ENCODE measurements at places on chromosomes 4 and X. TPM values are rescaled to one million over a fixed set of nuclear protein-coding genes. Genes with fewer than 3 reads are reported as not detected.
A peak's percentile ranks its signal among the peaks of the same experiment; 100 is the strongest.

MAGEC3 gene
- not detected for polyA plus RNA-seq

TRIM61 gene
- 2.2 TPM for polyA plus RNA-seq

GRCh38 chr4:14867847-14868246, 134.4 kb upstream of the CPEB2 start:
- DNase-seq = no peak

VSIG4 gene
- not detected for polyA plus RNA-seq

- DNase-seq = no peak
Measured at GRCh38 chrX:68721991-68722860, 74.8 kb downstream of the STARD8 start.

- DNase-seq = no peak
Measured at GRCh38 chr4:64784125-64784524, 374.9 kb upstream of the TECRL start.

FTSJ1 gene
- 26.3 TPM for polyA plus RNA-seq

DNA sequence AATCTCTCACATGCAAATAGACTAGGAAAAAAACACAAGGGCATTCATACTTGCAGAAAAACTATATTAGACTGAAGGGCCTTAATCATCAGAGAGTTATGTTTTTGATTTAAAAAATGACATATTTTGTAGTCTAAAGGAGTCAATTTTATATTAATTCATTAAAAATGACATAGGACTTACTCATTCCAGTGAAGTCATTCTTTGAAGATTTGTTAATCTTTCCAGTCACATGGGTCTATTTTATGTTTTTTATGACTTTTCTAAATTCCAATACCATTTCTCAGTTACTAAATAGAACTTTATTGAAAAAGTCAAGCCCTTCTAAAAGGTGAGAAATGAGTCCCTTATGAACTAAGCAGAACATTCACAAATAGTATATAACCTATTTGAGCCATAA, 743.8 kb upstream of the INTU start:
- DNase-seq = no peak

NXF3 gene
- not detected for polyA plus RNA-seq

DNA sequence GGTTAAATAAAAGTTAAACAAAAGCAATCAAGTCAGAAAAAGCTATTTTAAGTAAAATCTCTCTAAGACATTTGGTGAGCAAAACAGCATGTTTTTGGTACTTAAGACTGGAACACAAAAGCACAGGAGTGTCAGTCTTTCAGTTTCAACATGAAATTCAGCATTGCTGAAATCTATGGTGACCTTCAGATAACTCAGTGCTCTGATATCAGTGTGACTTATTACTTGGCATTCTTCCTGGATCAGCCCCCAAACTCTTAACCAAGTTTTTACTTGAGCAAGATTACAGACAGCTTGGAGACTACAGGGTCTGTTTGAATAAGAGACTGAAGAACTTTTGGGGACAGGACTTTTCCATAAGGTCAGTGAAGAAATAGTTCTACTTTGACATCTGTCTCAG, 437.2 kb downstream of the RAPGEF2 start:
- no peak for DNase-seq

- no peak for DNase-seq
Measured at GRCh38 chr4:69069085-69069484, 27.2 kb upstream of the UGT2B7 start.

GRCh38 chr4:110119337-110119736, 79.1 kb downstream of the ELOVL6 start:
- no peak for DNase-seq

DNA sequence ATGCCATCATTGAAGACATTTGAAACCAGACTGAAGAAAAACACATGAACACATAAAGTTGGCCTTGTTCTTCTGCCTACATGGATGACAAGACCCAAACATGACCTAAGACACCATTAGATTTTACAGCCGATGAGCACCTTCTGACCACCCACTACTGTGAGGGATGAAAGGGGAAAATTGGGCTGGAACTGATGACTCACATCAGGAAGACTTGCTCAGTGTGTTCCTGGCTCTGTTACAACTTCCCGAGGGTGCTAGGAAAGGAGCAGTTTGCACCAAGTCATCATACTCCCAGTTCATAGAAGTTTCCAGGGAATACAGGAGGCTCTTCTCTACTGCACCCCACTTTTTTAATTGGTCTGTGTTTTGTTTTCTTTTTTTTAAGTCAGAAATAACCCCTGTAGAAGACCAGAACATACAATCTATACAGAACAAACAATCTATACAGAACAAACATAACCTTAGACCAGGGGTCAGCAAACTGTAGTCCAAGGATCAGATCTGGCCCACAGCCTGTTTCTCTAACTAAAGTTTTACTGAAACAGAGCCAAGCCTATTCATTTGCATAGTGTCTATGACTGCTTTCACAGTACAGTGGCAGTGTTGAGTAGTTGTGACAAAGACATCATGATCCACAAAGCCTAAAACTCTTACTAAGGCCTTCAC, 25.3 kb downstream of the BTC start:
- DNase-seq = no peak

DNA sequence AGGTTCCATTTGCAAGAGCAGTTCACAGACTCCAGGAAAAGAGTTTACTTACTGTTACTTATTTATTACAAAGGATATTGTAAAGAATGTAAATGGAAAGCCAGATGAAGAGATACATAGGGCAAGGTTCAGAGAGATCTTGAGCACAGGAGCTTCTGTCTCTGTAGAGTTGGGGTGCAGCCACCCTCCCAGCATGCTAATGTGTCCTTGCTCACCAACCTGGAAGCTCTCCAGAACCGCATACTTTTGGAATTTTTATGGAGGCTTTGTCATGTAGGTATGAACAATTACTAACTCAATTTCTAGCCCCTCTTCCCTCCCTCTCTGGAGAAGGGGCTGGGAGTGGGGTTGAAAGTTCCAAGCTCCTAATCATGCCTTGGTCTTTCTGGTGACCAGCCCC, 857.2 kb downstream of the RPA4 start:
- no peak for DNase-seq

ITM2A gene
- not detected for polyA plus RNA-seq

GRCh38 chrX:2498781-2499302, 1.9 kb downstream of the DHRSX start:
- DNase-seq = no peak

DNA sequence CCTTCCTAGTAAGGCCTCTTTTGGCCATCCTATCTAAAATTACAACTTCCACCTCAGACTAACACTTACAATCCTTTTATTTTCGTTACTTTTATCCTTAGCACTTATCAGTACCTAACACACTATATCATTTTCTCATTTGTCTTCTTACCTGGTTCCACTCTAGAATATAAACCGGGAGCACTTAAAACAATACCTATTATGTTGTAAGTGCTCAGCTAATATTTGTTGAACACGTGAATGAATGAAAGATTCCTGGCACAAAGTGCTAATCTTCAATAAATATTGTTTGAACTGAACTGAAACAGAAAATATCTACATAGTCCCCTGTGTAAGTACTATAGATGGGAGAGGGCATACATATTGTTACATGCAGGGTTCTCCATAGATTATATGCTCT, 14.4 kb downstream of the MGARP start:
- DNase-seq = no peak

DNA sequence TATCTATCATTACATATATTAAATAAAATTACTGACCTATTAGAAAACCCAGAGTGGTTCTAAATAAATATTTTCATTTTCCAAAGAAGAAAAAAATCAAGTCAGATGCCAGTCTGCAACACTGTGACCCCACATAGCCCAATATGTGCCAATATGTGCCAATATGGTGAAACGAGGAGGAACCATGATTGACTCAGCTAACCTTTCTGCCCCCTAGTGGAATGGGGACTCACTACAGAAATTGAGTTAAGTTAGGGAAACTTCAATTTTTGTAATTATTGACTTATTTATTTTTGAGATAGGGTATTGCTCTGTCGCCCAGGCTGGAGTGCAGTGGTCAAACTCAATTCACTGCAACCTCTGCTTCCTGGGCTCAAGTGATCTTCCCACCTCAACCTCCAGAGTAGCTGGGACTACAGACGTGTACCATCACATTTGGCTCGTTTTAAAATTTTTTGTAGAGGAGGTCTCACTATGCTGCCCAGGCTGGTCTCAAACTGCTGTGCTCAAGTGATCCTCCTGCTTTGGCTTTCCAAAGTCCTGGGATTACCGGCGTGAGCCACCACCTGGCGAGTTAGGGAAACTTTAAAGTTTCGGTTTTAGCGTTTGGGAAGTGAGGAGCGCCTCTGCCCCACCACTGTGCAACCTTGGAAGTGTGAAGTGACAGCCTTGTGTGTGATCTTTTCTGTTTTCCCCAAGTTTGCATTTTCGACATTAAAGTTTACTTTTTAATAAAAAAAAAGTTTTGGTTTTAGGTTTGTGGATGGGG, 116.8 kb upstream of the SHISA3 start:
- DNase-seq = no peak

CT55 gene
- polyA plus RNA-seq = not detected

DNA sequence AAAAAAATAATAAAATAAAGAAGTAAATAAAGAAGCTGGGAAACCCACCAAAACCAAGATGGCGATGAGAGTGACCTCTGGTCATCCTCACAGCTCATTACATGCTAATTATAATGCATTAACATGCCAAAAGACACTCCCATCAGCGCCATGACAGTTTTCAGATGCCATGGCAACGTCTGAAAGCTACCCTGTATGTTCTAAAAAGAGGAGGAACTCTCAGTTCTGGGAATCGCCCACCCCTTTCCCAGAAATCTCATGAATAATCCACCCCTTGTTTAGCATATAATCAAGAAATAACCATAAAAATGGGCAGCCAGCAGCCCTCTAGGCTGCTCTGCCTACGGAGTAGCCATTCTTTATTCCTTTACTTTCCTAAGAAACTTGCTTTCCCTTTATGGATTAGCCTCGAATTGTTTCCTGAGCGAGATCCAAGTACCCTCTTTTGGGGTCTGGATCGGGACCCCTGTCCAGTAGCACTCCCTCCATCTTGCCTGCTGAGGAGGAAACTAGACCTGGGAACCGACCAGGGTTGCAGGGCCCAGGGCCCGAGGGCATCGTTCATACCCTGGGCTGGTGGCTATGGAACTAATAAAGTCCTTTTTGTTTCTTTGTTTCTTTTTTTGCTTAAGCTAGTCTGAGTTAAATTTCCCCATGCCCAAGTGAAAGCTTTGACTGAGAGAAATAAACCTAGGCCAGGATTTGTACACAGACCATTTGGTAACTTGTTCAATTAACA, 30.9 kb downstream of the HTT-AS start:
- DNase-seq = no peak

DNA sequence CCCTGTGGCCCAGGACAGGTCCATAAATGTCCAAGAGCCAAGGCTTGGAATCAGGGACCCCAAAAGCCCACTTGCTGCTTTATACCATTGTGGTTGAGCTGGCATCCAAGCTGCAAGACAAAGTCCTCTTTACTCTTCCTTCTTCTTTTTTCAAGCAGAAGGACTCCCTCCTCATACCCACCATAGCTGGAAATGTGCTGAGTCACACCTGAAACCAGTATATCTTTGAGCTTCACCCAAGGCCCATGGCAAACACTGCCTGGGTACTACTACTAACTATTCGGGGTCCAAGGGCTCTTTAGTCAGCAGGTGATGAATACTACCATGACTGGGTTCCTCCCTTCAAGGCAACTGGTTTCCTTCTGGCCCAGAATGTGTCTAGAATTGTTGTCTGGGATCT, 37.3 kb upstream of the NMU start:
- no peak for DNase-seq

GABRG1 gene
- not detected for polyA plus RNA-seq

TMSB15C gene
- polyA plus RNA-seq = 4.4 TPM

DNA sequence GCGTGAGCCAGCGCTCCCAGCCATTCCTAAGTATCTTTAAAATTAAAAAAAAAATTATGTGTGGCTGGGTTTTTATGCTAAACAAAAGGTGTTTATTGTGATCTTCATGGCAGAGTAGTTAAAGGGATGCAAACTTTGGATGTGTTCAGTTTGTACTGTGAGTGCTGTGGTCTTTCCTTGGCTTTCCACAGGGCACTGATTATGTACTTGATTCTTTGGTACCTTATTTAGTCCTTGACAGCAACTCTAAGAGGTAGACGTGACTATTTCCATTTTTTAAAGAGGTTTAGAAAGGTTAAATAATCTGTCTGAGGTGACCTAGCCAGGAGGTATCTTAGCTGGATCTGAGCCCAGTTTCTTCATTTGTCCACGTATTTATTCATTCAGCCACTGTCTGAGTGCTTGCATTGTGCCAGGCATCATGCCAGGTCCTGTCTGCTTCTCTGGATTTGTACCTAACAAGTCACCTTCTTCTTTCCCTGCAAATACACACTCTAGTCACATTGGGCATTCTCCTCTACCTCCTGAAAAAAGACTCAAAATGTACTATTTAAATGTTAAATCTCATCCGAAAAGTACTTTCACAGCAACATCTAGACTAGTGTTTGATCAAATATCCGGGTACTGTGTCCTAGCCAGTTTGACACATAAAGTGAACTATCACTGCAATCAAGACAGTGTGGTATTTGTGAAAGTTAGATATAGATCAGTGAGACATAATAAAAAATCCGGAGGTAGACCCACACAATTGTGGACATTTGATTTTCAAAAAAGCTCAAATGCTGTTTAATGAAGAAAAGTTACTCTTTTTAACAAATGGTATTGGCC, 31.5 kb downstream of the WWC2 start:
- DNase-seq = no peak

FAM9C gene
- 0.04 TPM for polyA plus RNA-seq

NR3C2 gene
- polyA plus RNA-seq = 0.10 TPM

GRCh38 chrX:38277802-38278201, 49.5 kb downstream of the RPGR start:
- no peak for DNase-seq

DNA sequence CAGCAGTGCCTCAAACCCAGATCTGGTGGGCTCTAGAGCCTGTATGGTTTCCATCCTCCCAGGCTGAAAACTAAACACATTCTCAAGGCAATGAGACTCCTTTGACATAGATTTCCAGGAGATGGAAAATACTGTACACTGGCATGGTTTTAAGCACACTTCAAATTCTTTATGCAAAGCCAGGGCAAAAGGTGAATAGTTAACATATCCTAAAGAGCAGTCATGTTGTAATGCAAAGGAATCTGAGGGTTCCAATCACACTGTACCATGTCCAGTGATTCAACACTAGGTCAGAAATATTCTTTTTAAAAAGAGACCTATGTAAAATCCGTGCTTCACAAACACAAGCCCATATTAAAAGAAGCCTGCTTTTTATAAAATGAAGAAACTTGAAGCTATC, 195.3 kb downstream of the QDPR start:
- peak; percentile 13 for DNase-seq

DNA sequence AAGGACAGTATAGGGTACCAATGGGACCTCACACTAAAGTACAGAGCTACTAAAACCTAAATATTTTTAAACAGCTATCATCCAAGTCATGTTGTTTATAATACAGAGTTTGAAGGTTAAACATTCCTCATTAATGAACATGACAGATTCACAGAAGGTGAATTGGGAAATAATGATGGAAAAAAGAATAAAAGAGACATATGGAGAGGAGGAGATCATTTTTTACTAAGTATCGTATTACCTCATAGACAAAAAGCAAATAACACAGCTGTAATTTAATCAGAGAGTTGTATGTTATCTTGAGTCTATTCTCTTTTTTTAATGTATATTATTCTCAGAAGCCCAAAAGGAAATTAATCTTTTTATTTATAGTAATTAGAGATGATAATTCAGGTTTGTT, 7.9 kb downstream of the PLK4 start:
- no peak for DNase-seq
